ENCODE measurements at places on chromosomes 12 and 14.

- DNase-seq: no peak
Measured at GRCh38 chr12:98402091-98402490, 113.3 kb upstream of the TMPO start.

- DNase-seq: no peak
Measured at GRCh38 chr14:99393059-99393655, 87.5 kb downstream of the SETD3 start.

- no peak for DNase-seq
Measured at GRCh38 chr14:75299059-75299458, 20.4 kb downstream of the FOS start.

GRCh38 chr14:24063263-24063836, 8.0 kb upstream of the CPNE6 start:
- DNase-seq: no peak

DNA sequence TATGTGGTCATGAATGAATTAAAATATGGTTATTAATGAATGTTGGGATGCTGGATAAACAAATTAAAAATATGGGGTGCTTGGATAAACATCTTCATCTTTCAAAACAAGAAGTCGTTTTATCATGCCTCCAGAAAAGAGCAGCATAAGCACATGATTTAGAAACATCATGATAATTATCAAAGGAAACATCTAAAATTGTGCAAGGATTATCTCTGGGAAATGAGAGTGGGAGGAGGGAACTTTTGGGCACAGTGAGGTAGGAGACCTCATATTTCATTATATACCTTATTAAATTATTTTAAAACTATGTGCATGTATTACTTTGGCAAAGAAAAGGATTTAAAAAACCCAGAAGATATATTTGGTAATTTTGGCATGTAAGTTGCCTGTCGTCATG, 8.9 kb downstream of the C3AR1 start:
- no peak for DNase-seq

GRCh38 chr14:94080621-94081385, at the start of the genes DDX24 and IFI27L1:
Gene DDX24 (minus strand): TSS chr14:94081202. CDS start chr14:94079742, 1,460 bp downstream.
Gene IFI27L1 (plus strand): TSS chr14:94081310. CDS start chr14:94096938, 15,628 bp downstream.
- DNase-seq: peak; percentile 95

DNA sequence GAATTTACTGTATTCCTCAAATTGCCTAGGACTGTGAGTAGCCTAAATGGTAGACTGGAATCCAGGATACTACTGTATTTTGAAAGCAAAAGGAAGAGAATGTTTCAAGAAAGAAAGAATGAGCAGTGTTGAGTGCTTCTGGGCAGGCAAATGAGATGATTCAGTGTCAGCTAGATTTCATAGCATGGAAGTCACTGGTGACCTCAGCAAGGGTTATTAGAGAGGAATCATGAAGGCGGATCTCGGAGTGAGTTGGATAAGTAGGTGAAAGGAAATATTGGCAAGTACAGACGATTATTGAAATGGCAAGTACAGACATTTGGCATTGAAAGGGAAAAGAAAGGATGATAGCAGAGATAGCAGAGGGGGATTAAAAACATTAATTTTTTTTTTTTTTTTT, 27.1 kb downstream of the VRK1 start:
- DNase-seq: no peak

DNA sequence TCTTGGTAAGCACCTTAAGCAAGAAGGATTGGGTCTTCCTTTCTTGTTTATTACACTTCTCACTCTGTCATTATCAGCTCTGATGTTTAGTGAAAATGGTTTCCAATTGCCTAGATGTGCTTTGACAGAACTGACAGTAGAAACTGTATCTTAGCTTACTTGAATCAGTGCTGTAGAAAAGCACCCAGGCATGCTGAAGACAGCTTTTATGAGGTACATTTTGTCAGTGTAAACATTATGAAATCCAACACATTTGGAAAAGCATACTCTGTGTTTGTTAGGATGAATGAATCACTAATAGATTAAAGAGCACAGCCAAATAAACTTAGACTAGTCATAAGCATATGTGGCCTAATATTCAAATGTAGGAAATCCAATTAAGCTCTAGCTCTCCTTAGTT, 290.2 kb upstream of the NPAS3 start:
- DNase-seq: no peak

- no peak for DNase-seq
Measured at GRCh38 chr12:126038434-126038833, 973.2 kb downstream of the AACS start.

DNA sequence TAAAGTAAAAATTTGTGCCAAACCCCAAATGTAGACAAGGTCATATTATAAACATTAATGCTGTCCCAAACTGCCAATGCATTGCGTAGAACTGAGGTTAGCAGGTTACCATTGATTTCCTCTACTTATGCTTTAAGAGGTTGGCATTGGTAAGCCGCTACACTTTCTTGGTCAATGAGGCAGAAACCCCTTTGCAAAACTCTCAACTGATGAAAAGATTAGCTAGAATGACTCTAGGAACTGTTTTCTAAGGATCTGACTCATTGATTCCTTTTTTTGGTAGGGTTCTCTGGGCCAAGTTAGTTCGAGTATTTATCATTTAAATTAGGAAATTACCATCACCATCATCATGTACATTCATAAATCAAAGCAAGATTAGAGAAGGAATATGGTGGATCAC, 44.6 kb downstream of the HMGA2 start:
- no peak for DNase-seq

- DNase-seq: no peak
Measured at GRCh38 chr14:68261092-68261842, 441.7 kb downstream of the RAD51B start.

- DNase-seq: no peak
Measured at GRCh38 chr12:49626169-49626835, 2.9 kb downstream of the PRPF40B start.

DNA sequence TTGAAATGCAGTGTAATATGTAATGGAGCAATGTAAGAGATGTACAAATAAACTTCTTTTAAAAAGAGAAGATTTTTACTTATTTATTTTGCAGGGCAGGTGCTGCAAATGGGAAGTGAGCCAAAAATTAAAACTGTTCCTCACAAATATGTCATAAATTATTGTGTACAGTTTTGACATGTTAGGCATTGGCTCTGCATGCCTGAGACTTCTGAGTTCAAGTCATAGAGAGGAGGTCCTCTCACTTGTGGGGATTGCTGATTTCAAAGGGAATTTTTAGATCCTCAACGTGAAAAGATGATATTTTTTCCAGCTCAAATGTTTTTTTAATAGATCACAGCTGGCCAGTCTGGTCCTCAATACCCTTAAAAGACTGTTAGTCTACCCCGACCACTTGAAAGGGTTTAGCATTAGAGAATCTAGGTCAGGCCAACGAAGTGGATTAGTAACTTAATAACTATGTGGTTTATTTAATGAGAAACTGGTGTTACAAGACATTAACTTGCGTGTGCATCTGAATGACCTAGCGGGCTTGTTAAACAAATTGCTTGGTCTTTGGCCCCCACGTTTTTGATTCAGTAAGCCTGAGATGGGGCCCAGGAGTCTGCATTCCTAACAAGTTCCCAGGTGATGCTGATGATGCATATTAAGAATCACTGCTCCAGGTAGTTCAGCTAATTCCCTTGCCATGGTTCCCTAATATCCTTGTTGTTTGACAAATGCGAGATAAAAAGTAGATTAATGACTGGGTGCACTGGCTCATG, 30.9 kb upstream of the WDR89 start:
- no peak for DNase-seq

DNA sequence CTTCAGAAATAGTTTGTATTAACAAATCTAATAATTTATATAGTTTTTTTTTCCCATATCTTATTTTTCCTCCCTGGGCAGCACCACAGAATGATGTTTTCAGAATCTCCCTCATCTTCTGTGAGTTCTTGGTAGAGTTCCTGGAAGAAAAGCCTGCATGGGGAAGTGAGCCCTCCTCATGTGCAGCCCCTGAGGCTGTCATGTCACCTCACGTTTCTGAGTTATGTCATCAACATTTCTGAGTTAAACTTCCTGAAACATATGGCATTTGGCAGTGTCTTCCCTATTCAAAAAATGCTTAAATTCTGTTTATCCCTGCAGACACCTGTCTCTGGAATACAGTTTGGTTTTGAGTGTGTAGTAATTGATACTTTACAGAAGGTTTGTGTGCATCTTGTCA, 979.0 kb downstream of the TMEM121 start:
- no peak for DNase-seq

- peak; percentile 46 for DNase-seq
Measured at GRCh38 chr12:103840462-103840875, 565 bp downstream of the NT5DC3 start.

DNA sequence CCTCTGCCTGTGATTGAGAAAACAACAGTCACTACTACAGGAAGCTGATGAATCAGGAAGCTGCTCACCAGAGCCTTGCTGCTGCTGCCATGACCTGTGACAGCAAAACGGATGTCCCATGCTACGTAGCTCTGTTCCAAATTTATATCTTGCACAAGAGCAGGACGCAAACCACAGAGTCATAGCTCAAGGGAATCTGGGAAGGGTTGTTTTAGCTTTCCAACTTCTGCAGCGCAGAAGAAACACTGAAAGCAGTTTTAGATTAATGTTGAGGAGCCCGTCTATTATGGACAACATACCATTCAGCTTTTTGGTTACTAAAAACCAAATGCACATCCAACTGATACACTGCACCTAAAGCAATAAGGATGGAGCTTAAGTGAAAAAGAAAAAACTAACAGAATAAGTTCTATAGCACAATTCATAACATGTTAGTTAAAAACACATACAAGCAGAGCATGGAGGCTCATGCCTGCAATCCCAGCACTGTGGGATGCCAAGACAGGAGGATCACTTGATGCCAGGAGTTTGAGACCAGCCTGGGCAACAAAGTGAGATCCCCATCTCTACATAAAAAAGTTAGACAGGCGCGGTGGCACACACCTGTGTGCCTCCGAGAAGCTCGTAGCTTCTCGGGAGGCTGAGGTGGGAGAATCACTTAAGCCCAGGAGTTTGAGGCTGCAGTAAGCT, 1.7 kb upstream of the ANKRD33 start:
- peak; percentile 35 for DNase-seq

DNA sequence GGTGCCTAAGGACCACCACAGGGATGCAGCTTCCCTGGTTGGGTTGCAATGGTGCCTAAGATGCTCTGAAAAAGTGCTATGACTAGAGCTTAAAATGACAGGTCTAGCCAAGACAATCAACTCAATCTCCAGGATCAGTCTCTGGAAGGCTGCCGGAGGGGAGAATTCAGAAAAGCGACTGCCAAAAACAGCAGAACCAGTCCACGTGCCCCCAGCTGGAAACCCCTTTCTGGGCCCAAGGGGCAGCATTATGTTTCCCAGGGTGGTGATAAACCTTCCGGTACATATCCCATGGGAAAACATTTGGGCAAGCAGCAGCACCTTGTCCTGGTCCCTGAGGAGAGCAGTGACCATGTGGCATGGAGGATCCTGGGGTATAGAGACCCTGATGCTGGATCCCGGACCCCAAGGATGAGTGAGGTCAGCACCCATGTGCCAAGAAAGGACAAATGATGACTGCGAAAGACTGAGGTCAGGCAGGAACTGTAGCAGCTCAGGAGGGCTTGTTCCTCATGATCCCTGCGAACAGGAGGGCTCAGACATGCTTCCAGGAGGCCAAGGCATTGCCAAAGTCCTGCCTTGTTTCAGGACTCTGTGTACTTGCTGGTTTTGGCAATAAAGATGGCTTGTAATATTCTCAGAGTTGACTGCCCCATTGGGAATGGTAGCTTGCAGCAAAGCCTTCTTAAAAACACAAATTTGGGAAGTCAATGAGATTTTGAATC, 49.9 kb upstream of the LTBP2 start:
- no peak for DNase-seq

DNA sequence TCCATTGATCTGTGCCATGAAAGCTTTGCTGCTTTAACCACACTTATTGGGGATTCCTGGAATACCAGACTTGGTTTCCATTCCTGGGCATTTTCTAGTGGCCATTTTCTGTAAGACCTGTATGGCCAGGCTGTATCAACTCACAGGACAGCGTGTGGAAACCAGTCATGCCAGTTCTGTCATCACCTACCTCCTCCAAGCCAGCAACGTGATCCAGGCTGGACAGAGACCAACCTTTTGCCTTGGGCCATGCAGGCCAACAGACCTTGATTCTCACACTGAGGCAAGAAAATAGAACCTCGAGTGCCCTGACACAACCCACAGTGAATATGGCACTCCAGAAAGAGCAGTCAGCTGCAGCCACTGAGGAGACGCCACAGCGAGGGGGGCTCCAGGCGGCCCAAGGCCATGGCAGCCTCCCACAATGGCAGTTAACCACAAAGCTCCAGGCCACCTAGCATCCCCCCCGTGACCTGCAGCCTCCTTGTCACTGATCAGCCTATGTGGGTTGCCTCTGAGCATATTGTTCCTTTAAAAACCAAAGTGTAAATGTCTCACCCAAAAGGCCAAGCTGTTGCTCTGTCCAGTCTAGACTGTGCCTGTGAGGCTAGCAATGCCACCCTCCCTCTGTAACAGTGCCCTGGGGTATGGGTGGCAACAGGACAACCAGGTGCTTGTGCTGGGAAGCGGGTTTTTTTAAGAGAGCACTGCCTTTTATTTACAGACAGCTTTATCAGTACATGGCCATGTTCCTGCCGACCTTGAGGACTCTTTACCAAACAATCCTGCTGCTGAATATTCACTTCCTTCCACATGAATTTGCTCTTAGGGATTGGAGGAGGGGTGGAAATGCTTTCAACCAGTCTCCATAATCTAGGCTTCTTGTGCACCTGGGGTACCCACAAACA, 168.7 kb upstream of the HIF1A start:
- DNase-seq: no peak

GRCh38 chr14:78950649-78951048, 780.5 kb downstream of the NRXN3 start:
- no peak for DNase-seq

- DNase-seq: peak; percentile 51
Measured at GRCh38 chr12:104750061-104750460, 208.0 kb downstream of the SLC41A2 start.

DNA sequence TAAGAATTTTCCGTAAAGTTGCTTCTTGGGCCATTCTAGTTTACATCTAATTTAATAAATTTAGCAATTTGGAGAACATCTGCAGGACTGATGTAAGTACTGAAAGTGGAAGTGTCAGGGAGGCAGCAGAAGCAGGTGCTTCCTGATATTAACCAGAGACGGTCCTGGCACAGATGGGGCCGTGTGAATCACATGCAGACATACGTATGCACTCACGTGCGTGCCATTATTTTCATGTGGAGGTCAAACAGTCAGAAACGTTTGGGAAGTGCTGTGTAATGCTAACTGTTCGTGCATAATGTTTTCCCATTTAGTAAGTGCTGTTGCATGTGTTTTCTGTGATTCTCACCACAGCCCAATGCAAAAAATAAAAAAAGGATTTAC, 87.8 kb upstream of the DYNC1H1 start:
- DNase-seq: peak; percentile 84

DNA sequence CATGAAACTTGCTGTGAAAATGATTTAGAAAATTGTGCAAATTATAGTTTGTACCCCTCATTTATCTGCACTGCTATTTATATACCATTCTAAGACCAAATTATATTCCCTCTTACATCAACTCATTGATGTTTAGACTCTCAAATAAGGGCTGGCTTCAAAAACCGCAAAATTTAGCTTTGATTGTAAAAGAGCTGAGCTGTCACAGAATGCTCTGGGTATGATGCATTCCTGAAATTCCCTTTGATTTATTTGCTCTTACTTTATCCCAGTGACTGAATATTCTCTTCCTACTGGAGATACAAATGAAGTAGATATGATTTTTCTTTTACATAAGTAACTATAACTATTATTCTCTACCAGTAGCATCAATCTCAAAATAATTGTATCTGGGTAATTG, 78.0 kb upstream of the TMTC2 start:
- DNase-seq: no peak
